ENCODE measurements at places on chromosomes 11 and 22. TPM values are rescaled to one million over a fixed set of nuclear protein-coding genes. Genes with fewer than 3 reads are reported as not detected.

The RAC2 gene
- 20.9 TPM for total RNA-seq

The BEST1 gene
- total RNA-seq = 0.62 TPM

The TMEM191C gene
- total RNA-seq = not detected

The SYT8 gene
- not detected for total RNA-seq

The GRAP2 gene
- total RNA-seq = not detected

The SEPTIN5 gene
- 15.8 TPM for total RNA-seq

The PRSS23 gene
- 125 TPM for total RNA-seq

The CELSR1 gene
- 5.7 TPM for total RNA-seq

The SMIM38 gene
- not detected for total RNA-seq

The SNX19 gene
- 51.0 TPM for total RNA-seq

The INSC gene
- total RNA-seq = not detected

The KCTD21 gene
- total RNA-seq = 4.9 TPM

The CCDC87 gene
- 0.04 TPM for total RNA-seq
